Right lobe of liver (tissue), 6 donors: ENCODE measurements at places on chromosomes 12 and 14. TPM values are rescaled to one million over a fixed set of nuclear protein-coding genes. Genes with fewer than 3 reads are reported as not detected.

DNA sequence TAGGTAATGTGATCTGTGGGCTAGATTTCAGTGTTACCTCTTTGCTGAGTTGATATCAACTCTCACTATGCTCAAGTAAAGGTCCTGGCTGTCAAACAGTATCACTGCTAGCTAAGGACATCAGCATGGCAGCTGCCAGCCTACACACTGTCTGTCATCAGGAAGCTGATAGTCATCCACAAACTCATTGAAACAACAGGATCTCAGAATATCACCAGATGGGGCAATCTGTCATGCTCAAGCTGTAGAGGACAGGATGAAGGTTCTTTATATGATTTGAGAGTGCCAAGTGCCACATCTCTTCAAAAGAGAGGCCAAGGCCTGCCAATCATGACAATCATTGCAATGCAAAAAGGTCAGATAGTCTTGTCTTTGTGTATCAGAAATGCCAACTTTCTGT is 811.5 kb upstream of the SEL1L start:
- no peak for DNase-seq

DNA sequence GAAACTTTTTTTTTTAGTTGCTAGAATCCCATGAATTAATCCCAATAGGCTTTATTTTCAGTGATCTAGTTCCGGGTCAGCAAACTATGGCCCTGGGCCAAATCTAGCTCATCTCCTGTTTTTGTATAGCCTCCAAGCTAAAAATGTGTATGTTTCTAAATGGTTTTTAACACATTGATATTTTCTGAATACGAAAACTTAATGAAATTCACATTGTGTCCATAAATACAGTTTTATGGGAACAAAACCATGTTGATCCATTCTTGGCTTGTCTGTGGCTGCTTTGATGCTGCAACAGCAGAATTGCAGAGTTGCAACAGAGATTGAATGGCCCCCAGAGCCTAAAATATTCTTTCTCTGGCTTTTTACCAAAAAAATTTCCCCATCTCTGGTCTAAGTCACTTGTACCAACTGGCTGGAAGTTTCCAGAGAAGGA is 47.5 kb downstream of the ZNF664 start:
- no peak for DNase-seq

GRCh38 chr14:89899917-89900663 is 54.4 kb downstream of the EFCAB11 start:
- no peak for DNase-seq

DNA sequence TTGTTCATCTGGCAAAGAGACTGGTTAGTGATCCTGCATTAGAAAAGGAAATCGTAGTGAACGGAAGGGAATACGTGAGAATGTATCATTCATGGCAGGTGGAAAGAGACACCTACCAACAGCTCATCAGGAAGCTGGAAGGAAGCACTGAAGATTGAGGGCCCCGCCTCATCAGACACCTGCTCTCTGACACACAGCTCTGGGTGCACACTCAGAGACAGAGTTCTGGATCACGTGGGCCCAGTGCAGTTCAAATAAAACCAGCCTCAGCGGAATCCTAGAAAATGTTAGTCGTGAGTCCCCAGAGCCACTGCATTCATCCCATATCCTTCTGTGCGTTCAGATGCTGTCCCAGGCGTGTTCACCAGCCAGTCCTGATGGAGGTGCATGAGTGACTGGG is 129.7 kb downstream of the GLT1D1 start:
- no peak for DNase-seq

DNA sequence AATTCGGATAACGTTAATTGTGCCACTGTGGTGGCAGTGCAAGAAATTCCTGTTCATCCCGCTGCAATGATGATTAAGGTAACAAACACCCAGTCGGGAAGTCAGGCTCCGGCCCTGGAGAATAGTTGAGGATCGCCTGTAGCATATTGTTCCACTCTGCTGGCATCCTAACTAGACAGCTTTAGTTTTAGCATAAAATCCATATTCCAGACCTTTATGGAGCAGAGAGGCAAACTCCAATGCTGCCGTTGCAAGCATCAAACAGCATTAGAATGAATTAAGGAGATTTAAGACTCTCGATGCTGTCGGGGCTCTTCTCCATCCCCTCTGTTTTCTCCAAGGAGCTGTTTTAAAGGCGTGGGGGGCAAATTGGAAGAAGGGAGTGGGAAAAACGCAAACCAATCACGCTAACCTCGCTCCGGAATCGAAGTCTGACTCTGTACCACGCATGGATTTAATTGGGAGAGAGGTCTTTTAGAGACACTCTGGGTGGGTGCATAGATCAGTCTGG is 660.4 kb downstream of the VRK1 start:
- no peak for DNase-seq

GRCh38 chr12:79397609-79398008 is 293.2 kb downstream of the PAWR start:
- no peak for DNase-seq

DNA sequence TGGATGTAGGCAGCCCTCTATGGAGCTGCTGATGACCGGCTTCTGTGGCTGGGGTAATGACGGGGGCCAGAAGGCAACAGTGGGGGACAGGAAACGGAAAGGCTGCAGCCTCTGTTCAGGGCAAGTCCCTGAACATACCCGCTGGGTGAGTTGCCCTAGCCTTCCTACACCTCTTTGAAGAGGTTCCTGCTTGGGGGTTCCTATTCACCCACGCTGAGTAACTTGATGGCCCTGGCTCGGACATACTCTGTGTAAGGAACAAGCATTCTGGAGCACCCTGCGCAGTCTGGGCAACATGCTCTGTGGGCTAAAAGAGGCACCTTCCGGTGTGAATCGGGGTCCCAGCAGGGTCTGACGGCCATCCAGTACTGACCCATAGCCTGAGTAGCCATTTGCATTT is 17.7 kb upstream of the GSC start:
- DNase-seq = no peak

DNA sequence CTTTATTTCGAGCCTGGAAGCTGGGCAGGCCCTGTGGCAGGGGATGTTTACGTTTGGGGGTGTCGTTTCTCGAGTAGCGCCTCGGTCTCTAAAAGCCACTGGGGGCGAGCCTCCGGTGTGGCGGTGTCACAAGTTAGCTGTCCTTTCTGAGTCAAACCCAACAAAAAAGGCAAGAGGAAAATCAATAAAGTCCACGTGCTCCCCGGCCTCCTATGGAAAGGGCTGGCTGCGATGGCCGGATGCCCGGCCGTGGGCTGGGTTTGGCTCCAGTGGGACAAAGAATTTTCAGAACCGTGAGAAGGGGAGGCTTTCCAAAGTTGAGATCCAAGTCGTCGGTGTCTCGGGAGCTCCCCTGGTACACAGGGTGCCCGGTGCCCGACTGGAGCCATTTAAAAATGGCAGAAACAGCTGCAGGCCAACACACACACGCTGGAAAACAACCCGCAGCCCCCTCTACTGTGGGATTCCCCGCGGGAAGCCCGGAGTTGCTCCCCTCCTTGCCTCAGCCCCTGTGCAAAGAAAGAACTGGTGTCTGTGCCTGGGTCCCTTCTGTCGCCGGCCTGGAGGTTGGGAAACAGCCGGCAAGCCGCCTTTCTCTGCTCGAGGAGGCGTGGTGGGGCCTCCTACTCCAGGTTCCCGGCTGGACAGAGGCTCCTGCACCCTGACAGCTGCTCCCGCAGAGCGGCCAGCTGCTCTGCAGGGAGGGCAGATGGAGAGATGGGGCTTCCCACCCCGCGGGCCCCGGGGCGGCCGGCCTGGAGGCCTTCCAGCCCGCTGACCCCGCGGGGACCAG is 1.9 kb downstream of the BCL7A start:
- DNase-seq = peak; percentile 91

GRCh38 chr12:32854097-32854496 is 42.5 kb downstream of the PKP2 start:
- no peak for DNase-seq

DNA sequence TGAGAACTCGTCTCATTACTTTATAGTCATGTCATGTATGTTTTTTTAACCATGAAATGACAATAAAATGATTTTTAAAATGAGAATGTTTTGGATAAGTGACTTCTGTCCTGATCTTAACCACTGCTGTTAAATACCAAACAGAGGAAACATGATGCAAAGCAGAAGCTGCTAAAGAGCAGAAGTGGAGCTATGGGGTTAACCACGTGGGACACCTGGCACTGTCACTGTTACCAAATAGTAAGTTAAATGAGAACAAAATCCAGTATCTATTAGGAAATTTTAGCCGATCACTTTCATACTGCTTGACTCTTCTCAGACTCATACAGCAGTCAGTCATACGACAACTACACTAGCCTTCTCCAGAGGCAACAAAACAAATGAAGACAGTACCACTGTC is 82.4 kb downstream of the SCAF11 start:
- DNase-seq = no peak

- no peak for DNase-seq
These were observed 41.6 kb upstream of the TTC7B start for GRCh38 chr14:90857866-90858265.

DNA sequence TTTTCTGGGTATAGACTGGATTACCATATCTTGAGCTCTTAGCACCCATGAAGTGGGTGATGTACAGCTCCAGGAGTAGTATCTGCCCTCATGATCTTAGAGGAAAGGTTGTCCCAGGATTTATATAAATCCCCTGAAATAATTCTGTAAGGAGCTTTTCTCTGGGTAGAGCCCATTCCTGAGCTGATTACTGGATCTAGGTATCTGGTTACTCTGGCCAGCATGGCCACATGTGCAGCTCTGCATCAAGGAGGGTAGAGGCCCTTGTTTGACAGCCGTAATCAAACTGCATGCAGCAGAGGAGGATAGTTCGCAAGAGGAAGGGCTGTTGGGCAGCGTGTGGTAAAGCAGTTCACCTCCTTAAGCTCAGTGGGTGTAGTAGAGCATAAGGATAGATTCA is 8.5 kb downstream of the COX14 start:
- DNase-seq = no peak

DNA sequence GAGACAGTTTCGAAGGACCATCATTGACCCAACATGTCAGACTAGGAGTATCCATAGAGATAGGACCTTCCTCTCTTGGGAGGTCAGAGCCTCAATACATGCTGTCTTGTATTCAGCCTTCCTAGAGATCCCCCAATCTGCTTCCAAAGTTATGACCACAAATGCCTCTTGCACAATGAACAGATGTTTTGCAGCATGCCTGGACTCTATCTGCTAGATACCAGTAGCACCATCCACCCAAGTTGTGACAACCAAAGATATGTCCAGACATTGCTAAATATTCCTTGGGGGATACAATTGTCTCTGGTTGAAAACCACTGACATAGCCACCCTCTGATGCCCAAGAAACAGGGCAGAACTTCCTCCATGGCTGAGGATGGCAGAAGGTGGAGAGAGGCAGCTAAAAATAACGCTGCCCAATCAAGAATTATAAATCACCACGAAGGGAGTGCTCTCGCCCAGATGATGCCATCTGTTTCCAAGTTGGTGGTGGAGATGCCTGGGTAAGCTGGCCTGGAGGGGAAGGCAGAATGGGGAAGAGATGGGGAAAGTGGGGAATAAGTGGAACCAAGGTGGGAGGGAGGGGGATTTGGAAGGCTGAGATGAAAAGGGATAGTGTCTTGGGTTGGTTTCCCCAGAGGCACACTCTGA is 42.9 kb upstream of the NOS1 start:
- no peak for DNase-seq

- DNase-seq = peak; percentile 63
These were observed 436 bp downstream of the VPS33A start for GRCh38 chr12:122265886-122266229.

GRCh38 chr12:112352921-112353320 is 29.3 kb downstream of the HECTD4 start:
- no peak for DNase-seq

DNA sequence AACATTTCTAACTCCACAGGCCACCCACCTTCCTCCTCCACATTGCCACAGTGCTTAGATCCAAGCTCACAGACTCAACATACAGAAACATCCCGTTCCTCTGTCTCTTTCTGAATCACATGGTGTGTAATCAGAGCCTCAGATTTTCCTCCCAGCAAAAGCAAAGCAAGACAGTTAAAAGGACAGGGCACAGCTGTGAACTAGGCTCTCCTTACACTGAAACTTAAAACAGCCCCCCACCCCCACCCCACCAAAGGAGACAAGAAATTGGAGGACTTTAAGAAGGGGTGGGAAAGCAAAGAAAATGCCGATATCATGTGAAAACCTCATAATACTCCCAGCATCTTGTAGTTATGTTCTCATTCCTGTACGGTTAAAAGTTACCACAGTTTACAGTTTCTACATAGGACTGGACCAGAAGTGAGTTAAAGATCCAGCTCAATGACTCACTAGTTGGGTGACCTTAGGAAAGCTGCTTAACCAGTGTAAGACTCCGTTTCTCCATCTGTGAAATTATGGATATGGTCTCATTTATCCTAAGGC is 4.8 kb downstream of the YBX3 start:
- DNase-seq = no peak

DNA sequence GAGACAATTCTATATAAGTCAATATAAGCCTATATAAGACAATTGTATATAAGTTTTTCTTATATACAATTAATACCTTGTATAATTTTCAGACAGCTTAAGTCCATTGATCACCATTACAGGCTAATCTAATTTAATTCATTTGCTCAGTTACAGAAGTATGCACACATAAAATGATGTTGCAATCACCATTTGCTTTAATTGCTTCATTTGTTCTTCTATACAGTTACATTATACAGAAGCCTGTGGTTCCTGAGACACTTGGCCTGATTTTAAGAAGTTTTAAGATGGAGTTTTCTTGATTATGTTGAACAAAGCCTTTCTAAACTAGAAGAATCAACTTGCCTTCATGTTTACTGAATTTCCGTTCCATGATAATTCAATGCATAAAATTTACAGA is 314.6 kb upstream of the PDE3A start:
- no peak for DNase-seq

DNA sequence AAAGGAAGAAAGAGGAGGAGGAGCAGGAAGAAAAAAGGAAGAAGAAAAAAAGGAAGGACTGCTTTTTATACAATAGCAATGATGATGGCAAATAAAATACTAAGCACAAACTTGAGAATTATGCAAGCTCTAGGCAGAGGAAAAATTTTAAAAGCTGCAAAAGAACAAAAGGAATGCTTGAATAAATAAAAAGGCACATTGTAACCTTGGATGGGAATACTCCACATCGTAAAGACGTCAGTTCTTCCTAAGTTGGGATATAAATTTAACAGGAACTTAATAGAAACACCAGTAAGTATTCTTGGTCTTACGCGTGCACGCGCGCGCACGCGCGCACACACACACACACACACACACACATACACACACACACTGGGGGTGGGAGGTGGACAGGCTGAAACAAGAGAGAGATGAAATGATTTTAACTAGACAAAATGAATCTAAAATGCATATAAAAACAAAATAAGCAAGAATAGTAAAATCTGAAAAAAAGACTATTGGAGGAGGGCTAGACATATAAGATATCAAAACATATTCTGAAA is 43.0 kb downstream of the SERPINA3 start:
- no peak for DNase-seq

- no peak for DNase-seq
These were observed 23.9 kb upstream of the TEX22 start for GRCh38 chr14:105374389-105374788.

GRCh38 chr14:28141662-28142061 is 624.9 kb upstream of the FOXG1 start:
- no peak for DNase-seq

- DNase-seq = no peak
These were observed 13.7 kb upstream of the ALX1 start for GRCh38 chr12:85266356-85266755.

Gene TOMM20L
- total RNA-seq = not detected

Gene MGAT4C
- 0.37 TPM for total RNA-seq

Gene OAS1
- 19.2 TPM for total RNA-seq

Gene C2CD5
- total RNA-seq = 8.5 TPM

Gene CFL2
- 74.8 TPM for total RNA-seq

Gene WNT1
- not detected for total RNA-seq

Gene HHIPL1
- 0.49 TPM for total RNA-seq

Gene SYCP3
- total RNA-seq = not detected

Gene LRTM2
- total RNA-seq = not detected

Gene MIP
- 0.76 TPM for total RNA-seq

Gene CFAP54
- 0.13 TPM for total RNA-seq

Gene PAPLN
- 1.3 TPM for total RNA-seq
